Stimulated activated CD8-positive, alpha-beta memory T cell treated with anti-CD3 and anti-CD28 coated beads, Interleukin-7, amount 100 ng/mL, for 1 hour (primary cell): ENCODE measurements at places on chromosomes 12 and 14.

DNA sequence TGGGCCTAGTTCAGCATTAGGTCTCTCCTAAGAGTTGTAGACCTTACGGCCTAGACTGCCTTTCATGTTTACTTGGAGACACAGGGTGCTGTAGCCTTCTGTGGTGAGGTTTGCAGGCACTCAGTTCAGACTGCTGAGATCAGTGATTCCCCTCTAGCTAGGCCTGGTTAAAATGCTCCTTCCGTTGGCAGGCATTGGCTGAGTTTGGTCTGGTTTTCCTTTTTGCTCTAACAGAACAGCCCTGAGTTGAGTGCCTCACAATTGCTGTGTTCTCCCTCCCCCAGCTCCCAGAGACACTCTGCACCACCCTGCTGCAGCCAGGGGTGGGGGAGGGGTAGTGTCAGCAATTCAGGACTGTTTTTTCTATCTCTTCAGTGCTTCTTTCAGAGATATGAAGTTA, 178.9 kb upstream of the DYRK2 start:
- no peak for DNase-seq

DNA sequence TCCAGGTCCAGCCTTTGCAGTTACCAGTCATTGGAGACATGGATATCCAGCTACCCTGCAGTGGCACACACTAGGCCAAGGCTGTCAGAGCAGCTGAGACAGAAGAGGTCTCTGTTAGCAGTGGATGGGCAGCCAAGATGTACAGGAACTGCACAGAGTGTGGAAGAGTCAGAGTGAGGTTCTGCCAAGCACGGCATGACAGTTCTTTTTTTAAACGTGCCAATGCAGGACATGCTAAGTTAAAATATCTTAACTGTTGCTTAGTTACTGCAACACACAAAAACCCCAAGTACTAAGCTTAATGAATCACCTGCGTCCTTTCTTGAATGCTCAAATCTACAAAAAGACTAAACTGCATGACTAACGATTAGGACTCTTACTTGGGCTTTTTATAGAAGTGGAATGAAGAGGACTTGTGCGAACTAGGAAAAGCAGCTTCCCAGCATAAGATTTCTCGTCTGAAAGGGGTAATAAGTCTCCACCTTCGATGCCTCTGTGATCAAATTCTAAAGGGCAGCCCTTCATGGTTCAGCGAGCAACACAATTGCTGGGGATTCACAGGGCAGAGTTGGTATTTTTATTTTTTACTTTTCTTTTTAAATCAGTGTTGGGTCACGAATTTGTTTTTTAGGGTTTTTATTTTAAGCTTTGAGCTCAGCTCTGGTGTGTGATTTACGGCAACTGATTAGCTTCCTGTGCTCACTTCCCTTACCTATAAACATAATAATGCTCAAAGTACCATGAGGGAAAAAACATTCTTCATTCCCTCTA, 20.6 kb downstream of the MAPK1IP1L start:
- no peak for DNase-seq

DNA sequence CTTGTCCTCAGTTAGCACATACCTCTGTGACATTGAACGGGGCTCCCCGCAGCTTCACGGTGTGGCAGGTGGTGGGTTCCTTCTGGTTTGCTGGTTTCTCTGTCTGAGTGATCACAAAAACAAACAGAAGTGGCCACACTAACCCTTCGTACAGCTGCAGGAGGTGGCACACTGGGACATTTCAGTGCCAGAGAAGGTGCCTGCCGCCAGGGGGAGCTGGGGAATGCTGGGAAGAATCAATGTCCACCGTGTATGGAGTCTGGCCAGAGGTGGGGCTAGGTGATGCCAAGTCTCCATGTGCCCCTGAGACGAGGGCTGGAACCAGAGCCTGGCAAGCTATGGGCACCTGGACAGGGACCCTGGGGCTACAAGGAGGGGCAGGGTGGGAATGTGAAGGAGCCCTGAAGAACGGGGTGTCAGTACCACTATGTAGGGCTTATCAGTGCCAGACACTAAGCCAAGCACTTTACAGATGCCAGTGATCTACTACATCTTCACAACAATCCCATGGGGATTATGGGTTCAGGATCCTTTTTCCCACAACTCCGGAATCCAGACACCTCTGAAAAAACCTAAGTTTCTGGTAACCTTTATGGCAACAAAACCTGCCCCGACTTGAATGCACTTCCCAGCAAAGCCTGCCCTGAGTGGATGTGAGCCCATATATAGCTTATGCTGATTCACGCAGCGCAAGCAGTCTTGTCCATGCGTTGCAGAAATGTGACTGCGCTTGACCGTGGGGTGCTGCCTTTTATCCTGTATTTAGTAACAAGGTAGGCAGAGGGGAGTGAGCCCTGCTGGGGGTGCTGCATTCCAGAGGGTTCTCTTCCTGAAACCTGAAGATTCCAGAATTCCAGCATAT, 10.8 kb downstream of the RBM19 start:
- DNase-seq: no peak

- DNase-seq: no peak
Measured at GRCh38 chr14:55914771-55915170, 203.4 kb upstream of the PELI2 start.

DNA sequence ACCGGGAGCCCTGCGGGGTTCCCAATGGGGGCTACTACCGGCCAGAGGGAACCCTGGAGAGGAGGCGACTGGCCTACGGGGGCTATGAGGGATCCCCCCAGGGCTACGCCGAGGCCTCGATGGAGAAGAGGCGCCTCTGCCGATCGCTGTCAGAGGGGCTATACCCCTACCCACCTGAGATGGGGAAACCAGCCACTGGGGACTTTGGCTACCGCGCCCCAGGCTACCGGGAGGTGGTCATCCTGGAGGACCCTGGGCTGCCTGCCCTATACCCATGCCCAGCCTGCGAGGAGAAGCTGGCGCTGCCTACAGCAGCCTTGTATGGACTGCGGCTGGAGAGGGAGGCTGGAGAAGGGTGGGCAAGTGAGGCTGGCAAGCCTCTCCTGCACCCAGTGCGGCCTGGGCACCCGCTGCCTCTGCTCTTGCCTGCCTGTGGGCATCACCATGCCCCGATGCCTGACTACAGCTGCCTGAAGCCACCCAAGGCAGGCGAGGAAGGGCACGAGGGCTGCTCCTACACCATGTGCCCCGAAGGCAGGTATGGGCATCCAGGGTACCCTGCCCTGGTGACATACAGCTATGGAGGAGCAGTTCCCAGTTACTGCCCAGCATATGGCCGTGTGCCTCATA, 9.7 kb downstream of the TNS2 start:
- DNase-seq: no peak

DNA sequence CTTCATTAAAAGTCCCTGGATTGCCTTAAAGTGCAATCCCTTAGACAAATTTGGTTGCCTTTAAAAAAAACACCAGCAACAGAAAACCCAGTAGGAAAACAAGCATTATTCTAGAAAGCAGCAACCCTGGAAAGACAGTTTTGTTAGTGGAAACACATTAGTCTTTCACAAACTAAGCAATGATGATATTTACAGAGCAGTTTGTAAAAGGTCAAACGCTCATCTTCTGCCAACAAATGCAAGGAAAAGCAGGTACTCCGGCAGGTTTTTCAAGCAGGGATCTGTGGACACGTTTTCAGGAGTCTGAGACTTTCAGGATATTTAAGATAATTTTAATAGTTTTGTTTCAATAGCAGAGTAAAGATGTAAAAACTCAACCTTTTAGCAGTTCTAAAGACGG, 202.2 kb downstream of the EXOC5 start:
- no peak for DNase-seq

- DNase-seq: no peak
Measured at GRCh38 chr12:6854036-6854435, 2.1 kb downstream of the USP5 start.

DNA sequence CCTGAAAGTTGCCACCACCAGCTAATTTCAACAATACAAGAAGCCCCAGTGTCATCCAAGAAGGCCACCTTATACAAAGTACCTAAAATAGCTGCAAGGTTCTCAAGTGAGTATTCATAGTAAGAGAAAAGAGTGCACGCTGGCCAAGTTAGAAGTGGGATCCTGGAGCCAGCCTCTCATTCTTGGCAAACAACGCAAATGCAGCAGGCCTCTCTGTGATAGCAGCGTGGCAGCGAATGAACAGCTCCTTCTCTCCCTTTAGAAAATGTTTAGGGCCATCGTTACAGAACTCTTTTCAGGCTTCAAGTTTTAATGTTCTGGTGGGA, 78.0 kb upstream of the IFNG-AS1 start:
- DNase-seq: no peak

DNA sequence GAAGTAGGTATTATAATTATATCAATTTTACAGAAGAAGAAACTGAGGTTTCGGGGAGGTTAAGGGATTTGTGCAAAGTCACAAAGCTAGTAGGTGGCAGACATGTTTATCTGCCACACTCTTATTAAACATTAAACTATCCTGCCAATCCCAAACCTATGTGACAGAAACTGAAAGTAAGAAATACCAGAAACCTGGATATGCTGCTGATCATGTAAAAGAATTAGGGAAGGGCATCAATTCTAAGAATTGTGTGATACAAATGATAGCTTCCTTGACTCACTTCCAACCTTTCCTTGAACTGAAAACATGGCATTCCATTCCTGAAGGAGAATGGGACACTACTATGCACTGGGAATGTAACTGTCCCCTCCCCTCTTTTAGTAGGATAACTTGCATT, 16.9 kb downstream of the TAOK3 start:
- DNase-seq: no peak

GRCh38 chr12:52372216-52373154, 5.2 kb upstream of the KRT85 start:
- peak; percentile 39 for DNase-seq

DNA sequence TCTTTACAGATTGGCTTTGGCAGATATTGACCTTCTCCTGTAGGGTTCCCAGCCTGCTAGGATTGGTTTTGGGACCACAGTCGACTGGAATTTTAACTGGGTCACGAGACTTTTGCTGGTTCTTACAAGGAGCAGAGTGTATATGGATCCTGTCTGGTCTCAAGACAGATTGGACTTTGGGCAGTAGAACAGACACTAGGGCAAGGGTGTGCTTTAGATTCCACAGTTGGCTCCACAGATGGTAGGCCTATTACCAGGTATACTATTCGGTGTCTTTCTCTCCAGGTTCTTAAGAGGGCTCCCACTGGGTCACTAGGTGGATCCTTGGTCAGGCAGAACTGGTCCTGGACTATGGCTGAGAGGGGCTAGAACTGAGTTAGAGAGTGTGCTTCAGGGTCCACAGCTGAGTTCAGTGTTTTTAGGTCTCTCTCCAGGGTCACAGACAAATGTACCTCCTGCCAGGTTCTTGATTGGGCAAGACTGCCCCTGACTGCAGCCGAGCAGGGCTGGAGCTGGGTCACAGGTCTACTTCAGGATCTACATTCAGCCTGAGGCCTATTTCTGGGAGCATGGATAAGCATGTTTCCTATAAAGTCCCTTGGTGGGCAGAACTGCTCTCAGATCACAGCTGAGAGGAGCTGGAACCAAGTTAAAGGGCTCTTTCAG, 460.2 kb downstream of the TMEM117 start:
- no peak for DNase-seq

- DNase-seq: no peak
Measured at GRCh38 chr12:104121001-104121400, 17.0 kb downstream of the NFYB start.

DNA sequence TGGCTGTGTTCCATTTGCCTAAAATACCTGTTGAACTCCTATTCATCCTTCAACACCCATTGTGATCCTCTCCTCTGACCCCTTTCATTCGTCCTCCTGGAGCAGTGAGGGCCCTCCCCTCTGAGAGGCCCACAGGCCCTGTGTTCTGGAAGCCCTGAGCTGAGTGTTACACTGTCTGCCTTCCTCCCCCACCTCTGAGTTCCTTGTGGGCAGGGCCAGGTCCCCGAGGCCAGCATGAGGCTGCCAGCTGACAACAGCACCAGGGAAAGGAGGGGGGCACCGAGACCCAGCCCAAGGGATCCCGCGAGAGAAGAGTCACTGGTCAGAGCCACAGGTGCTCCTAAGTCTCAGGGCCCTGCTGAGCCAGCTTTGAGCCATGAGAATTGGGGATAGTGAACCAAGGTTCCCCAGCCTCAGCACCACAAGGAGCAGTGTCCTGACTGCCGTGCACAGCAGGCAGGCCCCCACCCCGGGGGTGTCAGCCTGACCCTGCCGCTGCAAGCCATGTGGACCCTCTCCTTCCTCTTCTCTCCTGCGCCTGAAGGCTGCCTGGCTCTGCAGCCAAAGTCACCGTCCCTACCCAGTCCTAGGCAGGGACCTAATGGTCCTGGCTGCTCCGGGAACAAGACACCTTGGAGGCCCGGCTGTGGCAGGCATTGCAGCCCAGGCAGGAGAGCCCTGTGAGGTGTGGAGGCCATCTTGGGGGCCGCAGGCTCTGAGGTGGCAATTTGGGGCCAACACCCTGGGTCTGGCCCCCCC, 52.5 kb downstream of the BEGAIN start:
- no peak for DNase-seq

- no peak for DNase-seq
Measured at GRCh38 chr14:30333934-30334333, 225.0 kb upstream of the G2E3 start.

- no peak for DNase-seq
Measured at GRCh38 chr12:112539221-112539620, 120.5 kb downstream of the PTPN11 start.

- peak; percentile 20 for DNase-seq
Measured at GRCh38 chr12:68040450-68041075, 51.3 kb downstream of the IFNG-AS1 start.

GRCh38 chr14:79630288-79630960, 580.9 kb downstream of the DIO2 start:
- DNase-seq: no peak

- DNase-seq: no peak
Measured at GRCh38 chr12:92995258-92995903, 66.3 kb upstream of the EEA1 start.

GRCh38 chr14:106508216-106508615, 981.8 kb downstream of the TMEM121 start:
- no peak for DNase-seq

DNA sequence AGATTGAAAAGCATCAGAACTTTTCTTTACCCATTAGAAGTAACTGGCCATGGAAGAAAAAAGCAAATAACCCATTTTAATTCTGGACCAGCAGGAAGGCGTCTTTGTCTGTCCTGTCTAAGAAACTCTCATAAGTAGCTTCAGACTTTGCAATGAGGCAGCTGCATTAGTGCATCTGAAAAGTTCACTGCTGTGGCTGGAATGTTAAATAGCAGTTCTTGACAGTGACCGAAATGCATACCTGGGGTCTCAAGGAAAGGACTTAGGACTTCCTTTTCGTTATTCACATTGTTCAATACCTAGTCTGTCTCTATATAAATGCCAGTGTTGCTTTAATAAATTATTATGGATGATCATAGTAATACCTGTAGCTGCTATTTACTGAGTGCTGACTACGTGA, 125.9 kb downstream of the ANO4 start:
- DNase-seq: no peak

DNA sequence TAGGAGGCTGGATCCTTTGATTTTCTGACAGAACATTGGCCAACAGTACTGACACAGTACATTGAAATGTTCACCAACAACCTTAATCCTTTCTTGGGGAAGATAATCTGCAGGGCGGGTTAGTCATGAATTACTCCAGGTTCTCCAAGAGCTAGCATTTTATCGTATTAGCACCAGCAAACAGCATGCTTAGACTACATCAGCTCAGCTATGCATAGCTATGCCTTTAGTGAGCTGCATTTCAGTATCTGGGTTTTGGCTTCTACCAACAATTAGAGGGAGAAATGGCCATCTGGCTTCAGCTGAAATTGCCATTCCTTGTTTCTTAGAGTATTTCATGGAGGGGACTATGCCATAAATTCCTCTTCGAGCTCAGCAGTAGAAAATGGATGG, 33.8 kb downstream of the SAMD4A start:
- no peak for DNase-seq
